IPS DF 19.7 (cell line): ENCODE measurements at places on chromosomes 6 and 20.

GRCh38 chr6:36333171-36333895 lies 3.4 kb downstream of the BNIP5 start:
- no peak for DNase-seq

GRCh38 chr6:133241086-133241900 lies at the start of gene EYA4:
Gene EYA4 (plus strand): TSS chr6:133241357. CDS start chr6:133274781, 33,424 bp downstream.
- DNase-seq: no peak

GRCh38 chr6:107563694-107564588 lies 74.0 kb downstream of the SOBP start:
- DNase-seq: no peak

GRCh38 chr6:154157082-154157481 lies 118.0 kb downstream of the OPRM1 start:
- DNase-seq: no peak

- DNase-seq: no peak
Observed at GRCh38 chr6:130622142-130622541, 205.1 kb upstream of the SMLR1 start.

GRCh38 chr20:34271956-34272355 lies 30.7 kb downstream of the ASIP start:
- DNase-seq: no peak

DNA sequence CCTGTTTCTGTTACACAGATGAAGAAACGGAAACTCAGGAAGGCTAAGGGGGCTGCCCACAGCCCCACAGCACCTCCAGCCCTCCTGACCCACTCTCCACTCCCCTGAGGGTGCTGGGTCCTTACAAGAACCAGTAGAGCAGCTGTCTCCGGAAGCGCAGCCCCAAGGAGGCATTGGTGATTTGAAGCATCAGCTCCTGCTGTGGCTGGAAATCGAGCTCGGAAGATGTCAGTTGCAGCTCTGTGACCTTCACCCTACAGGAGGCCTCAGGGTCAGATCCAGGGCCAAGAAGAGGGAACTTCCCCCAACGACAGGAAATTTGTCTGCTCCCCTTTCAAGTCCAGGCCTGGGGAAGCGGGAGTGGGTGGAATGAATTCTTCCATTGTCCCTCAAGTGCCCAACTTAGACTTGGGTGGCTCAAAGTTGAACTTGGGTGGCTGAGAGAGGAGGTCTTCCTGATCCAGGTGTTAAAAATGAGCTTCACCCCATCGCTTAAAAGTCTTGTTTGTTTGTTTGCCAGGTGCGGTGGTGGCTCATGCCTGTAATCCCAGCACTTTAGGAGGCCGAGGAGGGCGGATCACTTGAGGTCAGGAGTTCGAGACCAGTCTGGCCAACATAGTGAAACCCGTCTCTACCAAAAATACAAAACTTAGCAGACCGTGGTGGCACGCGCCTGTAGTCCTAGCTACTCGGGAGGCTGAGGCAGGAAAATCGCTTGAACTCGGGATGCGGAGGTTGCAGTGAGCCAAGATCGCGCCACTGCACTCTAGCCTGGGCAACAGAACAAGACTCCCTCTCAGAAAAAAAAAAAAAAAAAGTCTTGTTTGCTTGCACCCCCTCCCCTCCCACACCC lies 1.9 kb downstream of the PLTP start:
- DNase-seq: no peak
